ENCODE measurements at places on chromosomes 4 and X. TPM values are rescaled to one million over a fixed set of nuclear protein-coding genes. Genes with fewer than 3 reads are reported as not detected.

The RENBP gene
- total RNA-seq: 0.07 TPM

The CCSER1 gene
- not detected for total RNA-seq

The TNIP2 gene
- total RNA-seq: 42.5 TPM

The FOXR2 gene
- not detected for total RNA-seq

The PPARGC1A gene
- 0.06 TPM for total RNA-seq

The F11 gene
- not detected for total RNA-seq

The AMBN gene
- total RNA-seq: not detected

The STIM2 gene
- 12.8 TPM for total RNA-seq

The SSX7 gene
- not detected for total RNA-seq

The PASD1 gene
- total RNA-seq: not detected

The BMX gene
- not detected for total RNA-seq

The CENPE gene
- total RNA-seq: 5.6 TPM

The IQCM gene
- not detected for total RNA-seq

The FAM47E gene
- not detected for total RNA-seq

The FHDC1 gene
- 0.47 TPM for total RNA-seq

The IL2 gene
- not detected for total RNA-seq

The NPY5R gene
- total RNA-seq: not detected

The GPRASP1 gene
- total RNA-seq: 0.30 TPM

The UGT2B11 gene
- 0.10 TPM for total RNA-seq

The ABCD1 gene
- total RNA-seq: 3.3 TPM

The SH3D19 gene
- 28.1 TPM for total RNA-seq

The SERPINA7 gene
- not detected for total RNA-seq

The BBS12 gene
- total RNA-seq: 3.0 TPM

The TRPC5OS gene
- total RNA-seq: not detected

The ARHGAP4 gene
- total RNA-seq: 1.4 TPM

The TENM3 gene
- total RNA-seq: 1.3 TPM

The ALPK1 gene
- 2.2 TPM for total RNA-seq

The MAN2B2 gene
- total RNA-seq: 9.3 TPM

The RTL3 gene
- not detected for total RNA-seq

The SCRG1 gene
- total RNA-seq: not detected

The ZMAT1 gene
- total RNA-seq: 0.03 TPM

The ITM2A gene
- total RNA-seq: not detected

The LUZP4 gene
- total RNA-seq: not detected

All from A549 treated with DMSO at 1 μM for 4 hours (cell line).